ENCODE measurements at places on chromosomes 7 and 10.

GRCh38 chr10:123544986-123545385, 121.2 kb upstream of the GPR26 start:
- DNase-seq, result no peak

- DNase-seq, result no peak
Measured at GRCh38 chr10:45023426-45023825, 22.7 kb downstream of the ZNF22 start.

DNA sequence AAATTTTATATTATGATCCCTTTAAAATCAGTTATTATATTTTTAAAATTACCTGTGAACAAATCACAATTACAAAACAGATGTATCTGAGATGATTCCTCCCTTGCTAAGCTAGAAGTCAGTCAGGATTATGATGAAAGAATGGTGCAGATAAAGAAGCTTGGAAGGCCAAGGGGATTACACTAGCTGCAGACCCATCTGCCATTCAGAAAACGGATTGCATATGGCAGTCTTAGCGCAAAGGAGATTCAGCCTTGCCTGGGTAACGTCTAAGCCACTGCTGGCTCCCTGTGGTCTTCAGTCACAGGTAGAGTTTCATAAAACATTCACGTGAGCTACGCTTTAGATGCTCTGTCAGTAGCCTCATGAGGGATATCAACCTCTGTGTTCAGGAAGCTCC, 222.2 kb downstream of the POU6F2 start:
- no peak for DNase-seq

GRCh38 chr7:30468791-30469190, 9.8 kb downstream of the NOD1 start:
- no peak for DNase-seq

- DNase-seq, result no peak
Measured at GRCh38 chr7:82678259-82678658, 234.7 kb upstream of the CACNA2D1 start.

DNA sequence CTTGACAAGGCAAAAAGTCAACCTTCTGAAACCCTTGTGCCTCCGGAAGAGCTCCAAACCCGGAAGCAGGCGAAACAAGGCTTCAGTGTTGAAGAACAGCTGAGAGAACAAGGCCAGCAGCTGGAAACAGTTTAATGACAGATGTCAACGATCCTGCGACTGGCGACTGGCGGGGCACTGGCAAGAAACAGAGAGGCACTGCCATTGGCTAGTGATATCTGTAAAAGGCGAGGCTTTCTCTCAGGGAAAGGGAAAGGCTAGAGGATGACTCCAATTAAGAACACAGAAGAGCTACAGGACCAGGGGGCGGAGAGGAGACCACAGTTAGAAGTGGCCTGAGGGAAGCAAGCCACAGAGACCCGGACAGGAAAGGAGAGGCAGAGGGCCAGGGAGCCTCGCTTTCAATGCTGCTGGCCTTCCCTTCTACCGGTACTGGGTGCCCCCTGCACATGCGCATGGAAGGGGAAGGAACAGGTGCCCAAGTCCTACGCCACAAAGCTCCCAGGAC, 19.4 kb downstream of the ITGB1 start:
- DNase-seq, result no peak

DNA sequence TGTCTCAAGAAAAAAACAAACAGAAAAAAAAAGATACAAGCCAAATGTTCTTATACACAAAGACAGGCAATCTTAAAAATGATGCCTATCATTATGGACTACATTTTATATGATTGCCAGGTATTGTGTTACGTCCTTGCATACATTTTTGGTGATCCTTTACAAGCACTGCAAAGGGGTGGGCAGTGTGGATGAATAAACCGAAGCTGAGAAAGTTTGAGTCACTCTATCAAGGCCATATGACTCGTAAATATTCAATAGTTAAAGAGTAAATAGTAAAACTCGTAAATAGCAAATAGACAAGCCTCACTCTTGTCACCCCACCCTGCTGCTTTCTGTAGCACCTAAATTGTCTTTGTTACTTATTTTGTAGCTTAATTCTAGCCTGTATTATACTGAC, 326.2 kb downstream of the FRMD4A start:
- no peak for DNase-seq

GRCh38 chr7:73871163-73872011, 10.4 kb downstream of the TMEM270 start:
- DNase-seq, result no peak

DNA sequence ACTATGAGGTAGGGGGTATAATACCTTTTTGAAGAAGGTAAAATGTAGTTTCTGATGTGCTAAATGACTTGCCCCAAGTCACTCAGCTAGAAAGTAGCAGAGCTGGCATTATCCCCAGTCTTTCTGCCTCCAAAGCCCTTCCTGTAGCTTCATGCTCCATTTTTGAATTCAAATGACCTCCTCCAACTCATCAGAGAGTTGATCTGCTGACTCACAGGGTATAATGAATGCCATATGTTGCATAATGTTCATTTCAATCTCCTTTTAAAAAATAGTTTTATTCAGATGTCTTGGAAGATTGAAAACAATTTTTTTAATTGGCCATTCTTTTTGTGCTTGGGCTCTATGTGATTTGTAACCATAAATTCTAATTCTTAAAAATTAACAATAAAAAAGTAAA, 272.8 kb upstream of the IMMP2L start:
- DNase-seq, result no peak

DNA sequence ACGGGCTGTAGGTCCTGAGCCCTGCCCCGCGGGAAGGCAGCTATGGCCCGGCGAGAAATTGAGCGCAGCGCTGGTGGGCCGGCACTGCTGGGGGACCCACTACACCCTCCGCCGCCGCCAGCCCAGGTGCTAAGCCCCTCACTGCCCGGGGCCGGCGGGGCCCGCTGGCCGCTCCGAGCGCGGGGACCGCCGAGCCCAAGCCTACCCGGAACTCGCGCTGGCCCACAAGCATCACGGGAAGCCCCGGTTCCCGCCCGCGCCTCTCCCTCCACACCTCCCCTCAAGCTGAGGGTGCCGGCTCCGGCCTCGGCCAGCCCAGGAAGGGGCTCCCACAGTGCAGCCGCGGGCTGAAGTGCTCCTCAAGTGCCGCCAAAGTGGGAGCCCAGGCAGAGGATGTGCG, 5.5 kb upstream of the CACUL1 start:
- DNase-seq, result no peak

- no peak for DNase-seq
Measured at GRCh38 chr7:11447106-11447505, 384.9 kb downstream of the THSD7A start.

DNA sequence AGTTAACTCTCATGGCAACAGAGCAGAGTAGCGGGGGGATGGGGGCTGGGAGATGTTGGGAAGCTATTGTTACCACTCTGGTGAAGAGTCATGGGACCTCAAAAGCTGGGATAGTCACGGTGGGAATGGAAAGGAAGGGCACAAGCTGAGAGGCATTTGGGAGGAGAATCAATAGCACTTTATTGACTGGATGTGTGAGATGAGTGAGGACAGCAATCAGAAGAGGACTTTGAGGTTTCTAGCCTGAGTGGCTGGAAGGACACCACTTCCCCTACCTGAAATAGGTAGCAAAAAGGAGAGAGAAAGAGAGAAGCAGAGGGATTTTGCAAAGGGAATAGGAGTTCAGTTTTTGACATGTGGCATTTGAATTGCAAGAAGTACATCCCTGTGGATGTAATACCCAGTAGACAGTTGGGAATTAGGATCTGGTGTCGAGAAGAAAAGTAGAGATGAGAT, 27.2 kb downstream of the SCD start:
- DNase-seq, result no peak

GRCh38 chr10:125812128-125812750, 10.8 kb downstream of the UROS start:
- DNase-seq, result no peak

GRCh38 chr10:12797471-12798262, 203.8 kb downstream of the CCDC3 start:
- DNase-seq, result no peak

- DNase-seq, result peak; percentile 49
Measured at GRCh38 chr7:149284343-149284742, 22.3 kb downstream of the ZNF783 start.

- no peak for DNase-seq
Measured at GRCh38 chr10:61975391-61975932, 74.0 kb downstream of the ARID5B start.

GRCh38 chr7:121623130-121623872, 227.2 kb upstream of the FAM3C start:
- no peak for DNase-seq

DNA sequence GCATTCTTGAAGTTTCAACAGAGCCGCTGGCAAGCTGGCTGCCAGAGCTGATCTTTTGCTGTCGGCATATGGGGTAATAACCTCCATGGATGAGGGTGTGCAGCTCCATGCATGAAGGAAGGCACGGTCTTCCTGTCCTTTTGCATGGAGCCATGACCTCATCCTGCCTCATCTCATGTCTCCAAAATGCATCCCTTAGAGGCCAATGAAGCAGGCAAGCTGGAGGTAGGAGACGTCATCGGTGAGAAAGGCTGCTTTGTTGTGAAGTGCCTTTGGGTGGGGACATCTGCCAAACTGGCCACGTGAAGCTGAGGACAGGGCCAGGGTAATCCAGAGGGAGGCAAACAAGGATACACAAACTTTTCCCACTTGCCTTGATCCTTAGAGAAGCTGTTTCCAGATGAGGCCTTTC, 161.5 kb upstream of the TBX20 start:
- DNase-seq, result no peak

DNA sequence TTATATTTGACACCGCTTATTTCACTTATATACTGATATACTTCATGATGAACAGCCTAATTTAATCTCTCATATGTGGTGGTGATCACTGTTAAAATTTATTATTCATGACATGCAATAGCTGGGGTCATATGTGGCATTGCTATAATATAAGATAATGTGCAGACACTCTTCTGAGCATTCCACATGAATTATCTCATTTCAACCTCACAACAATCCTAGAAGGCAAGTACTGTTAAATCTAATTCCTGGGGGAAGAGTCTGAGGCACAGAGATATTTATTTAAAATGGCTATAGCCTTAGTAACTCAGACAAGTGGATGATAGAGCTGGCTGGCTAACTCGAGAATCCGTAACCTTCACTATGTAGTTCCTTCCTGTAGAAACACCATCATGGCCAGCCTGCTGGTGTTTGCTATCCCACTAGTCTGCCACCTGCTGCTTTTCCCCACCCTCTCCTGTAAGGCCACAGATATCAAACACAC, 46.6 kb upstream of the A1CF start:
- no peak for DNase-seq

- DNase-seq, result no peak
Measured at GRCh38 chr10:122519873-122520272, 40.7 kb upstream of the DMBT1 start.

- DNase-seq, result no peak
Measured at GRCh38 chr10:7559386-7559785, 107.4 kb downstream of the ITIH5 start.

DNA sequence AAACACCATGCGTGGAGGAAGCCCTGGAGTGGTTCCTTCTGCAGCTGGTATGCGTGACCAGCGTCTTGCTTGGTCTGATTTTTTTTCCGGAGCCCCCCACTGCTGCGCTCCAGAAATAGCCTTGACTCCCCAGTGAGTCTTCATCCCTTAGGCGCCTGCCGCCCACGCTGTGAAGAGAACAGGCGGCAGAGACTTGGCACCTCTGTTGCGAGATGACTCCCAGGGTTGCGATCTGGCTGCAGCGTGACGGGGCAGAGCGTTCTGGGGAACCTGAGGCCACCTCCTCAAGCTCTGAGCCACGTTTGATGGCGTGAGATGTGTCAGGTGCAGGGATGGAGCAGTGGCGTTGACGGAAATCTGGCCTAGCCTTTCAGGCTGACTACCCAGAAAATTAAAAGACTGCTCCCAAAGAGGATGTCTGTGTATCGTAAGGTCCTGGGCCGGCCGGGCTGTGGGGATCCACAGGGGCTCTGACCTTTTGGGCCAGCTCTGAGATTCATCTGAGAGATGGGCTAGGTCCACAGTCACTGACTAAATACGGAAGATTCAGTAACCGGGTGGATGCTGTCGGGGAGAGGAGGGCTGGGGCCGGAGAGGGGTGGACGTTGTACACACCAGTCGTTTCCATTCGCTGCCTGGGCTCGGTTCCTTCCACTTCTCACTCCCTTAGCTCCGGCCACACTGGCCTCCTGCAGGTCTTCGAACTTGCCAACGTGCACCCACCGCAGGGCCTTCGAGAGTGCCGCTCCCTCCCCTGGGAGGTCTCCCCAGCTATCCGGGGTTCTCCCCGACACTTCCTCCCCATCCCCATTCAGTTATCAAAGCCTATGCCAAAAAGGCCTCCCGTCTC, 33.8 kb downstream of the PFKFB3 start:
- no peak for DNase-seq

GRCh38 chr7:39132306-39132705, 154.6 kb downstream of the POU6F2 start:
- no peak for DNase-seq

GRCh38 chr7:47549397-47549796, 32.5 kb downstream of the TNS3 start:
- DNase-seq, result no peak

DNA sequence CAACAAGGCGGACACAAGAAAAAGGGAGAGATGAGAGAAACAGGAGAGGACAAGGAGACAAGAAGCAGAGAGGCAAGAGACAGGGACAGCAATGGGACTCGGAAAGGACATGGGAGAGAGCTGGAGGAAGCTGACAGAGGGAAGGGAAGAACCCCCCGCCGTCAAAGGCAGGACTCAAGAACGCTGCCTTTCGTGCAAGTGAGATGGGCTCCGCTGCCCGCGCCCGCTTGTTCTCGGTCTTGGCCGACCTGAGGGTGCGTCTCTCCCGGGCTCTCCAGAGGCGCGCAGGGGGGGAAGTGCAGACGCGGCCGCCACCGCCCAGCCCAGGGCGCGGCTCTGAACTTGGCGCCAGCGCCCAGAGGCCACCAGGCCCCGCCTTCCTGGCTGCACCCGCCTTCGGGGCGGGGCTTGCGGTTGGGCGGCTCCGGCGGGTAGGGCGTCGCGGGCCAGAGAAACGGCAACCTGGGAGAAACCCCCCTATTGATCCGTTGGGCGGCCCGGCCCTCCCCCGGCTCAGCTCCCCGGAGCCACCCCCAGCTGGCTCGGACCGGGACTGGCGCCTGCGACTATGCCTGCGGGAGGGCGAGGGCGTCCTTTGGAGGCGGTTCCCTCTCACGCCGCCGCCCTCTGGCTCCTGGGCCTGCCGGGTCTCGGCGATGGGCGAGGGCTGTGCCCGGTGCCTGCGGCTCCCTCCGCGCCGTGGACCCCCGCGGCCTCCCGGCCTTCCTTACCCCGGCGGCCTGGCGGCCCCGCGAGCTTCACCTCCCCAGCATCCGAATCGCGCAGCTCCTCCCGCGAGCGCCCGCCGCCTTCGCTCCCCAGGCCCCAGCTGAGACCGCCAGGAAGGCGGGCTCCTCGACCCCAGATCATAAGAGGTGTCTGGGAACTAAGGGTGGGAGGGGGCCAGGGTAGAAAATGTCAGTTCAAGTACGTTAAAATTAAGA, 2.2 kb upstream of the ANTXRL start:
- peak; percentile 90 for DNase-seq
